Daoy (cell line): ENCODE measurements at places on chromosomes 4 and X.

- peak; percentile 40 for DNase-seq
These were observed 75.8 kb downstream of the NUDT11 start for GRCh38 chrX:51420610-51421009.

- no peak for DNase-seq
These were observed 773 bp downstream of the DAPP1 start for GRCh38 chr4:99817309-99817890.

GRCh38 chrX:19616959-19617358, 101.7 kb upstream of the MAP3K15 start:
- DNase-seq: no peak

- peak; percentile 2 for DNase-seq
These were observed 201.3 kb downstream of the RBM46 start for GRCh38 chr4:154982187-154983047.

GRCh38 chr4:159002950-159003349, 99.9 kb upstream of the RAPGEF2 start:
- DNase-seq: no peak

DNA sequence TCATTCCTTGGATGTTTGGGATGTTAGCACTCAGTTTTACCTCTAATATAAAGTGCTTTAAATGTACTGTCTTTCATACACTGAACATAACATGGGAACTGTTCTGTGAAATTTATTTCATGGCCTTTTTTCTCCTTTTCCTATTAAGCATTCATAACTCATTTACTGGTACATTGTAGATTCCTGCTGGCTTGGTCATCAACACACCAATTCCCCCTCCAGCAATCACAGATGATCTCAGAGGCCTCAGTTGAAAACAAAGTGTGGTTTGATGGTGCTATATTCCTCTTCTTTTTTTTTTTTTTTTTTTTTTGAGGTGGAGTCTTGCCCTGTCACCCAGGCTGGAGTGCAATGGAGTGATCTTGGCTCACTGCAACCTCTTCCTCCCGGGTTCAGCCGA, 61.9 kb upstream of the FAM47B start:
- DNase-seq: no peak

GRCh38 chr4:79874197-79874596, 198.8 kb downstream of the ANTXR2 start:
- no peak for DNase-seq

DNA sequence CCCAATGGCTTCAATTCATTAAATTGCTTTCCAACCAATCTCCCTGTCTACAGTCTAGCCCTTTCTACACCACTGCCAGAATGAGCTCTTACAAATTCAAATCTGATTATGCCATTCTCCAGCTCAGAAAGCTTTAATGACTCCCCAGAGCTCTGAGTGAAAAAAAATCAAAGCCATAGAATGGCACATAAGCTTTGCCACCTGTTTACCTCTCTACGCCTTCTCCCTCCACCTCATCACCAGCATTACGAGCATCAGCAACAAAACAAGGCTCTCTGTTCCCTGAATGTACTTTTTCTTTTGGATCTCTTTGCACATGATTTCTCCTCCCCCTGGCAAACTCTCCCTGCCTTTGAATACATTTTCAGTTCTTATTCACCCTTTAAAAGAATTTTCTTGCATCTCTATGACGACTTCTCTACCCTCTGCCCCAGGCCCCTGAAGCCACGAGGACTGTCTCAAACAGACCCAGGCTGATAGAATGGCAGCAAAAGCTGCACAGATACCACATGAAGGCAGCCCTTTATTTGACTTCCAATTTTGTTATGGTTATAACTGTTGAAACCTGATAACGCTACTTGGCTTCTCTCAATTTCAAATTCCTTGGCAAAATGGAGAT, 516.0 kb downstream of the PCDH7 start:
- no peak for DNase-seq

- no peak for DNase-seq
These were observed 216.6 kb downstream of the KDR start for GRCh38 chr4:54908763-54909162.

DNA sequence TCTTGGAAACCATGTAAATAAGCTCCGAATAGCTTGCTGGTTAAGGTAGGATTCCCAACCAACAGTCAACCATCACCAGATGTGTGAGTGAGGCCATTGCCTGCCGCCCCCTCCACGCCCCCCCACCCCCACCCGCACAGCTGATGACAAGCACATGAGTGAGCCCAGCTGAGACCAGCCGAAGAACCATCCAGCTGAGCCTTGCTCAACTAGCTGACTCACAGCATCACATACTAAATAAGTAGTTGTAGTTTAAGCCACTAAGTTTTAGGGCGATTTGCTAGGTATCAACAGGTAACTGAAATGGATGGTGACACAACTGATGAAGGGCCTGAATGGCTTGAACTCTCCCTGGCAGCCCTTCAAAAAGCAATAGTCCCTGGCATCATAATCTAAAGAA, 1.6 kb upstream of the CCDC149 start:
- no peak for DNase-seq

GRCh38 chrX:54045563-54046228, 1.4 kb upstream of the PHF8 start:
- DNase-seq: no peak

DNA sequence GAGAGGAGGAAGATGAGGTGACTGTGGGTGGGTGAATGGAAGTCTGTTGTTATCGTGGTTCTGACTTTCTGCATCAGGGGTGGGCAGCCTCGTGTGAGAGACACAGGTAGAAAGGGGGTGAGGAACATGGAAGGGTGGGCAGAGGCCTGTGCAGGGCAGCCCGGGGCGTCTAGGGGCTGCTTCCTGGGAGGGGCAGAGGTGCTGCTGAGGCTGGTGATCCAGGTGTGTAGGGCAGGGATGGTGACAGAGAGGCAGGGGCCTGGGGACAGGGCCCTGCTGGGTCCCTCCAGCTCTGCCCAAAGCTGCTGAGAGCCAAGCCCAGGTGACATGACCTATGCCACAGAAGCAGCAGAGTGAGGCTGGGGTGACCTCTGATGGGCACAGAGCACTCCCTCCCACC, 89.7 kb upstream of the C4orf50 start:
- no peak for DNase-seq

GRCh38 chr4:152485726-152486276, 50.1 kb downstream of the FBXW7 start:
- peak; percentile 58 for DNase-seq

DNA sequence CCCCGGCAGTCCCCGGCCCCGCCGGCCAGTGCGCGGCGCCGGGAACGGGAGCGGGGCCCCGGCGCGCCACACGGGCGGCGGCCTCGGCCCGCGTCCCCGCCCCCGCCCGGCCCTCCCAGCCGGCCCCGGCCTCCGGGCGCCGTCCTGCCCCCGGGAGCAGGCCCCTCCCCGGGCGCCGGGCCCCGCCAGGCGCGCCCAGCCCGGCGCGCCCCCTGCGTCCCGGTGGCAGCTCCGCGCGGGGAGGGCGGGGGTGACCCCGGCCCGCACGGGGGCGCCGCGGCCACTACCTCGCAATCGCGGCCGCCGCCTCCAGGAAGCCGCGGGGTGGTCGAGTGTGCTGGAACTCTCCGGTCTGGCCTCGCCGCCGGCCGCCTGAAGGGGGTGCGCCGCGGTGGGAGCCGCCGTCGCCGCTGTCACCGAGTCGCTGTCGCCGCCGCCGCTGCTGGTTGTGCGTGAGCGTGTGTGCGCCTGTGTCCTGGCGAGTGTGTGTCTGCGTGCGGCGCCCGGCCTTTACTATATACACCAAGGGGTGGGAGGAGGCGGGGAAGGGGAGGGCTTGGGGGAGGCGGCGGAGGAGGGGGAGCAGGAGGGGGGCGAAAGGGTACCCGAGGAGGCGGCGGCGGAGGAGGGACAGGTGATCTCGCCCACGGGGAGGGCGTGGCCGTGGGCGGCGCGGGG, at the start of gene RAI2:
RAI2 (minus strand) TSS at position 488 of the 678 bp plus-strand sequence. CDS start 59,288 bp downstream, outside the sequence.
- no peak for DNase-seq

DNA sequence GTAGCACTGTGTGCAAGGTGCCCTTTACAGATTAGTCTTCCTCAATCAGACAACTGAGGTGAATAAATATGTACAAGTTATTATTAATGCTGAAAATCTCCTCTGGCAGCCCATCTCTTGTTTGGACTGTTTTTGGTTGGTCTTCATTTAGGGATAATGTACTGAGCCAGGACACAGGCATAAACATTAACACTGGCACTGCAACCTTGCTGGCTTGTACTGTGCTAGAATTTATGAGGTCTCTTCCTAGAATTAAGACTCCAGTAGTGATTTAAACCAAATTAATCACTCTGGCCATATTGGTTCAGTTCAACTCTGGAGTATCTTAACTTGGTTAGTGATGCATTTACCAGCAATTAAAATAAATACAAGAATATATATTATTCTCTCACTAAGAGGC, 244.7 kb upstream of the GK2 start:
- DNase-seq: no peak

DNA sequence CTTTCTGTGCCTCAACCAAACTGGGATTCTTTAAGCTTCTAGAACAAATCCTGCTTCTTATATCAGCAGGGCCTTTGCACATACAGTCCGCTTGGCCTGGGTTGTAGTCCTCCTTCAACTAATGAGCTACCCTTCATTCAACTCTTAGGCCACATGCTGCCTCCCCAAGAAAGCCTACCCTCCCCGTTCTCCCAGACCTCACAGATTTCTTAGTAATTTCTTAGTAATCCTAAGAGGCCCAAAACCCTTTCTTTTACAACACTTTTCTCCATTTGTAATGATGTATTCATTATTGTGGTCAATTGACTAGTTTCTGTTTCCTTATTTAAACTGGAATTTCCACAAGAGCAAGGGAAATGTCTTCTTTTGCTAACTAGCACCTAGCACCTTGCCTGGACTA, 233.1 kb downstream of the PPP1R2C start:
- DNase-seq: no peak

DNA sequence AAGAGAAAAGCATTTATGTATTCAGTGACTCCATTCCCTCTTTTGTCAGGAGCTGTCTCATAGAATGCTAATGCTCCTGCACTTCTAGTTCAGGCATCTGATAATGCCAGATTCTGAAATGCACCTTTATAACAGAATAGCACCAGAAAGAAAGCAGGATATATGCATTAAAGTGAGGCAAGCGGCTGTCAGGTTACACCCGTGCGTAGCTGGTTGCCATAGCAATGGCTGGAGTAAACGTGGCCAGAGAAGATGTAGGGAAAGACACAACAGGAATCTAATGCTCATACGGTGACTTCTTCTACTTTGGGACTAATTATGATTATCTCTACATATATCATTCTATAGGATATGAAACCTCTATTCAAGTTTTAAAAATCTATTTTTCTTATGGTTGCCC, 5.9 kb downstream of the EMCN start:
- no peak for DNase-seq

- DNase-seq: no peak
These were observed 73.4 kb downstream of the NBDY start for GRCh38 chrX:56802428-56802827.

- DNase-seq: peak; percentile 3
These were observed 42.4 kb downstream of the SLC7A11 start for GRCh38 chr4:138199568-138200235.

DNA sequence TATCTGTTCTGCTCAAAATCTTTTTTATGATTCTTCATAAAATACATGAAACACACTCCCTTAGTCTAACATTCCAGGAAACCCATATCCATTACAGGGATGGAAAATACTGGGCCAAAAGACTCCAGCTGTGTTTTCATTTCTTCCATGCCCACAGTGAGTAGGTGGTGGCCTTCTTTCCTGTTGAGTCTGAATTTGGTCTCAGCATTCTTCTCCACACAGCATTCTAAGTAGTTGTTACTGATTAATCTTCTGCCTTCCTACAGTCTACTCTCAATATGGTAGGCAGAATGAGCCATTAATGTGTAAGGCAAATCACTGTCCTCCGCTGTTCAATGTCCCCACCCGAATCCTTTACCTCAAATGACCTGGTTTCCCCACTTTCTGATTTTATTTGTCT, 370.6 kb upstream of the RPS6KA3 start:
- DNase-seq: no peak

GRCh38 chr4:27703771-27704170, 843.1 kb downstream of the STIM2 start:
- no peak for DNase-seq

GRCh38 chrX:153633607-153634180, 13.3 kb upstream of the DUSP9 start:
- no peak for DNase-seq

DNA sequence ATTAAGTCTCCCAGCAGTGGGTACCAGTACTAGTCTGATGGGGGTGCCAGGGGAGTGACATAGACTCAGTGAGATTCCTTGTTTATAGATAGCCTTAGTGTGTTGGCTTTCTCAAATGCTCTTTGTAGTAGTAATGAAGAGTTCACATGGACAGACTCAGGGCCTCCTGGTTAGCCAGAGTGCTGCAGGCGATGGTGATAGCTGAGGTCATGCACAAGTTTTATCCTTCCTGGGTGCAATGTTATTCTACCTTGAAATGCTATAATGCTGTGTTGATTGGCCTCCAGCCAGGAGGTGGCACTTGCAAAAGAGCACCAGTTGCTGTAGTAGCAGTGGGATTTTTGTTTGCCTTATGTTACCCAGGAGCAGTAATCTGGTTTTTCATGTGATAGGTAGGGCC, 35.5 kb upstream of the ADH4 start:
- DNase-seq: no peak

DNA sequence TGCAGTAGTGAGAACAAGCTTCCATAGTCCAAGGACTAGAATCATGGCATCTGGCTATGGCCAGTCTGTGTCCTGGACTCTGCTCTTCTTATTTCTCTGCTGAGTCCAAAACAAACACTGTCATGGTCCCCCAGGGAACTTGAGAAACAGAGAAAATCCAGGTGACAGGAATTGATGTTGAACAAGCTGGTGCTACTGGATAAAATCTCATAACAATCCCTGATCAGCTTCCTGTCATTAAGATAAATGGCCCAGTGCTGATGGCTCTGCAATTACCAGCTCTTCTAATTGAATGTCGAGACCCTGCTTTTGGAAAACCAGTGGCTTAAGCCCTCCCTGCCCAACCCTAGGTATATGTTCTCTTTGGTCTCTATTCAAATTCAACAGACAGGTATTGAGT, 58.8 kb upstream of the ARHGAP36 start:
- DNase-seq: no peak

DNA sequence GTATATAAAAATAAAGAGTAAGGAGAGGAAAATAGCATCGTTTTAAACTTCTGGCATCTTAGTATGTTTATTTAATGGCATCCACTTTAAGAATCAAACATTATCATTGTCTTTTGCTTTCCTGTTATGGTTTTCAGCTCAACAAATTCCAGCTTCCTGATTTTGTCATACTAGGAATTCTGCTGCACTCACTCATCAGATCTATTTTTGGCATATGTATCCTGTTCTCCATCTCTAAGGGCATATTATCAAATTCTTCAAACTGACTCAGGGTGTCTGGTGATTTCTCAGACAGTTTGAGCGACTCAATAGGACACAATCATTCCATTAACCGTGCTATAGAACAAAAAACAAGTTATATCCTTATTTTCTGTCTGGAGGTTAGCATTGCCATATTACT, 248.5 kb upstream of the DIAPH2 start:
- DNase-seq: no peak

GRCh38 chrX:63506320-63506719, 155.2 kb upstream of the SPIN4 start:
- DNase-seq: no peak

- no peak for DNase-seq
These were observed 98.1 kb downstream of the TSPAN5 start for GRCh38 chr4:98560321-98560720.

- no peak for DNase-seq
These were observed 30.3 kb upstream of the HCCS start for GRCh38 chrX:11080741-11081305.

GRCh38 chrX:154751203-154751668, 359 bp upstream of the GAB3 start:
- DNase-seq: no peak

- DNase-seq: no peak
These were observed 105.6 kb downstream of the CBLL2 start for GRCh38 chrX:22378296-22378695.

- DNase-seq: peak; percentile 44
These were observed 39.0 kb upstream of the RASL11B start for GRCh38 chr4:52822972-52823701.

- DNase-seq: peak; percentile 4
These were observed 319.6 kb upstream of the HS3ST1 start for GRCh38 chr4:11748164-11748872.
